ENCODE measurements at places on chromosomes 16 and 17.

GRCh38 chr17:31645351-31645750, 213.7 kb downstream of the COPRS start:
- no peak for DNase-seq

DNA sequence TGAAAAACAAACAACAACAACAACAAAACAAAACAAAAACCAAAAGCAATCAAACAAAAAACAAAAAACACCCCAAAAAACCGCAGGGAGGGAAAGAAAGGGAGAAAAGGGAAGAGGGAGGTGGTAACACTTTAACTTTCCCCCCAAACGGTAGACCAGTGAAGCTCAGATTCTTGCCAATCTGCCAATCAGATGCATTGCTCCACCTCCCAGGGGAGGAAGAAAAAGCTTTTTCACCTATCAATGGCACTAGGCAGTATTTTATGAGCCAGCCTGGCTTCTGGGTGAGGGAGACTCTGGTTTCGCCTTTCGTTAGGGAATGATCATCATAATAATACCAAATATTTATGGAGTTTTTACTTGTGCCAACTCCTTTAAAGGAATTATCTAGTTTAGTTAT, 94.1 kb downstream of the GPR139 start:
- DNase-seq, result no peak

DNA sequence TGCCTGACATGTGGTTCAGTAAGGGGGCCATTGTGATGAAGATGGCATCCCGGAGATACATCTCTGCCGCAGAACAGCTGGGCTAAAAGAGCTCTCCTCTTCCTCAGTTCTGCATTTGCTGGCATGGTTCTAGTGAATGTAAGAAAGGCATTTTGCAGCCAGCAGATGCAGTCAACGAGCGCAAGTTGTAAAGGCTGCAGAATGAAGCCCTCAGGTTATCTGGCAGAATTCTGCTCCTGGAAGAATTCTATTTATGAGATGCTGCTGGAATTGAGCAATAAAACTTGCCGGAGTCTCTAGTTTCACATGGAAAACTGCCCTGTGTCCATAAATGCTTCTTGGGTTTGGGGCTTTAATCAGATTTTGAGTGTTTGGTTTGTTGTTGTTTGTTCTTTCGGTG, 176.8 kb upstream of the HSBP1 start:
- DNase-seq, result no peak

DNA sequence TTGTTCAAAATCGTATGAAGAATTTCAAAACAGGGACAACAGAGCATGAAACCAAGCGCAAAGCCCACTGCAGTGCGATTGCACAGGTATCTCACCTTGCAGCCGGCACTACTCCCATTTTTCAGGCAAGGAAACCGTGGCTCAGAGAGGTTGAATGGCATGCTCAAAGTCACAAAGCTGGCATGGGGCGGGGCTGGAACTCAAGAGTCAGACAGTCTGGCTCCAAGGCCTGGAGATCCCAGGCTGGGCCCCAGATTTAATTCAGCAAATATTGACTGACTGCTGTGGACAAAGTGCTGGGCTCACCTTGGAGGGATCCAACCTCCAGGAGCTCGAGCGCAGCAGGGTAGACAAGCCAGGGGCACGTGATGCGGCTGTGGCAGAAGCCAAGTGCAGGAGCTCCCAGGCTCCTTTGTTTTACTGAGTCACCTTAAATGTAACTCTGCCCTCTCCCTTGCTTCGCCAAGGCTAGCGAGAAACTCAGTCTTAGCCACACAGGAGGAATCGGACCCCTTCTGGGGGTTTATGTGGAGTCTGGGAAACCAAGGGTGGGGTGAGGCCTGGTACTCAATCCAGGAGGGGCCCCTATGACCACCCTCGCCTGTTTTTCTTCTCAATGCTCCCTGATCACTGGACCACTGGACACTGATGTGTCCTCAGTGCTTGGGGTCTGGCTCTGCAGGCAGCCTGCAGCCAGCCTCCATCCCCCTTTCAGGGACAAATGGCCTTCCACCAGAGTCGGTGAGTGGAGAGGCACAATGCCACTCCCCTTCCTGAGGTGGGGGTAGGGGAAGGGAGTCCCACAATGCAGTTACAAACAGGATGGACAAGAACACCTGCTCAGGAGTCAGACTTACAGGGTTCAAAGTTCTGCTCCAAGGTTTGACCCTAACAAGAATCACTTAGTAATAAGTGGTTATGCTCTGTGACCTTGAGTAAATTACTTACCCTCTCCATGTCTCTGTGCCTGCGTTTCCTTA, 3.9 kb upstream of the SPATA20 start:
- DNase-seq, result no peak

DNA sequence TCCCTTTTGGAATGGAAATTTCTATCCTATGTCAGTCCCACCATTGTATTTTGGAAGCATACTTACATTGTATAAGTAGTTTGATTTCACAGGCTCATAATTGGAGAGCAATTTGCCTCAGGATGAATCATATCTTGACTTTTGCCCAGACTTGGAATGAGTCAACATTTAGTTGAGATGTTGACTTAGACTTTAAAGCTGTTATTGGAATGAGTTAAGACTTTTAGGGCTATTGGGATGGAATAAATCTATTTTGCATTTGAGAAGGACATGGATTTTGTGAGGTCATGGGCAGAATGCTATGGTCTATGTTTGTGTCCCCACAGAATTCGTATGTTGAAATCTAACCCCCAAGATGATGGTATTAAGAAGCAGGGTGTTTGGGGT, 12.2 kb upstream of the ZNF594 start:
- no peak for DNase-seq

- no peak for DNase-seq
Measured at GRCh38 chr16:79296491-79296890, 304.0 kb downstream of the MAF start.

DNA sequence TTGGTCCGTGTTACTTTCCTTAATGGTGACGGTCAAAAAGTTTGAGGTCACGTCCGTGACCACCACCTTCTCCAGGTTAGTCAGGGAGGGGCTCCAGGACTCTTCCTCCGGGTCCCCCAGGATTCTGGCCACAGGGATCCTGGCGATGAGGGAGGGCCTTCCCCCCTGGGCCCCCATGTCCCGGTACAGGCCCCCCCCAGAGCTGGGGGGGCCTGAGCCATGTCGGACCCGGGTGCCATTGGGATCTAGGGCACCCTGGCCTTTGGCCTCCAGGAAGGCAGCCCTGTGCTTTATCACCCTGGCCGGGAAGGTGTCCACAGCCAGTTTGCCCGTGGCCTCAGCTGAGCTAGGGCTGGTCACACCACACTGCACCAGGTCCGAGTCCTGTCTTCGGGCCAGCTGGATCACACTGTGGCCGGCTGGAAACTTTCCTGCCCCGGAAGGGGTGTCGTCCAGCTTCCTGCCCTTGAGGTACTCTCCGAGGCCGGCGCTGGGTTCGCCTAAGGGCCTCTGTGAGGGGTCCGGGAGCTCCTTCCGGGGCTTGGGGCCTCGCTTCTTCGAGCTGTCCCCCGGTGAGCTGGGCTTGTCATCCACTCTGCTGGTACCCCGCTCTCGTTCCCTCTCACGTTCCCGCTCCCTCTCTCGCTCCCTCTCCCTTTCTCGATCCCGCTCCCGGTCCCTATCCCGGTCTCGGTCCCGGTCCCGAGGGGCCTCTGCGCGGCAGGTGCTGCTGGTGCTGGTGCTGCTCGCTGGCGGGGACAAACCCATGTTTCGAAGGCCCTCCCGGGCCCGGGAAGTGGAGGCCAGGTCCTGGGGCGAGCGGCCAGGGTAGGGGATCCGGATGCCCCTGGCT, 2.0 kb downstream of the CBX8 start:
- DNase-seq, result no peak

DNA sequence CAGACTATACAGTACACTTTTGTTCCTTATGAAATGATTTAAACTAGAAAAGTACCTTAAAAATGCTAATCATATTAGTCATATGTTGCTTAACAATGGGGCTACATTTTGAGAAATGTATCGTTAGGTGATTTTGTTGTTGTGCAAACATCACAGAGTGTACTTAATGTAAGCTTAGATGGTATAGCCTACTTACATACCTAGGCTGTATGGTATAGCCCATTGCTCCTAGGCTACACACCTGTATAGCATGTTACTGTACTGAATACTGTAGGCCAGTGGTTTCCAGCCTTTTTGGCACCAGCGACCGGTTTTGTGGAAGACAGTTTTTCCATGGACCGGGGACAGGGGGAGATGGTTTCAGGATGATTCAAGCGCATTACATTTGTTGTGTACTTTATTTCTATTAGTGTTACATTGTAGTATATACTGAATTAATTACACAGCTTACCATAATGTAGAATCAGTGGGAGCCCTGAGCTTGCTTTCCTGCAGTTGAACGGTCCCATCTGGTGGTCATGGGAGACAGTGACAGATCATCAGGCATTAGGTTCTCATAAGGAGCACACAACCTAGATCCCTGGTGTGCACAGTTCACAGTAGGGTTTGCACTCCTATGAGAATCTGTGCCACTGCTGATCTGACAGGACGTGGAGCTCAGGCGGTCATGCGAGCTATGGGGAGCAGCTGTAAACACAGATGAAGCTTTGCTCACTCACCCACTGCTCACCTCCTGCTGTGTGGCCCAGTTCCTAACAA, 35.0 kb upstream of the MRC2 start:
- DNase-seq, result no peak

DNA sequence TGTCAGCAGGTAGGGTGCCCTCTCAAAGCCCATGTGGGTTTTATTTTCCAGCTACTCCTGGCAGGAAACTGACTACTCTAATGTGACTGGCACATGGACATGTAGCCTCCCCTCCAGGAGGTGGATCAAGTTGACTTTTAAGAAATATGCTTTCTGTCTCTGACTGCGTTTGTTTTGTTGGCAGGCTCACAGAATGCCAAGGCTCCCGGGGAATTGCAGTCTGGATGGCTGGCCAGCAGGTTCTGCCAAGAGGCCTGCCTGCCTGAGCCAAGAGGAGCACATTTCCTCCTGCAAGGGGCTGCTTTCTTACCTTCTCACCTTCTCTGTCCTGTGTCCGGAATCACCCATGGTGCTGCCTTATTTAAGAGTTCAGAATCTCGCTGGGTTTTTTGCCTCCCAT, 217.3 kb upstream of the ERCC4 start:
- DNase-seq, result no peak

DNA sequence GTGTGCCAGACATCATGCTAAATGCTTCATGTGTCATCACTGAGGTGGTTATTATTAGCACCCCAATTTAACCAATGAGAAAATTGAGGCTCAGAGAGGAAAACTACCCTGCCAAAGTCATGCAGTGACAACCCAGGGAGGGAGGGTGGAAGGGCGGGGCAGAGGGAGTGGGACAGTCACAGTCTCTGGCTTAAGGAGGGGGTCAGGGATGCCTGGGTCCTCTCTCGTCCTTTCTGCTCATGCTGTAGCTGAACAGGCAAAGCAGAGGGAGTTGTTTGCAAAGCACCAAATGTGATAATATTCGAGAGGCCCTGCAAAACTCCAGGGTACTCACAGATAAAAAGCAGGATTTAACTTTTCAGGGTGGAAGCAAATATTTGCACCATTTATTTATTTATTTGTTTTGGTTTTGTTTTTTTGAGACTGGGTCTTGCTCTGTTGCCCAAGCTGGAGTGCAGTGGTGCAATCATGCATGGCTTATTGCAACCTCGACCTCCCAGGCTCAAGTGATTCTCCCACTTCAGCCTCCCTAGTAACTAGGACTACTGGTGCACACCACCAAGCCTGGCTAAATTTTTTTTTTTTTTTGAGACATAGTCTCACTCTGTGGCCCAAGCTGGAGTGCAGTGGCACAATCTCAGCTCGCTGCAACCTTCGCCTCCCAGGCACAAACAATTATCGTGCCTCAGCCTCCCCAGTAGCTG, 47.9 kb upstream of the NKD1 start:
- DNase-seq, result no peak

GRCh38 chr17:73305845-73306836, 5.7 kb downstream of the CDC42EP4 start:
- no peak for DNase-seq

DNA sequence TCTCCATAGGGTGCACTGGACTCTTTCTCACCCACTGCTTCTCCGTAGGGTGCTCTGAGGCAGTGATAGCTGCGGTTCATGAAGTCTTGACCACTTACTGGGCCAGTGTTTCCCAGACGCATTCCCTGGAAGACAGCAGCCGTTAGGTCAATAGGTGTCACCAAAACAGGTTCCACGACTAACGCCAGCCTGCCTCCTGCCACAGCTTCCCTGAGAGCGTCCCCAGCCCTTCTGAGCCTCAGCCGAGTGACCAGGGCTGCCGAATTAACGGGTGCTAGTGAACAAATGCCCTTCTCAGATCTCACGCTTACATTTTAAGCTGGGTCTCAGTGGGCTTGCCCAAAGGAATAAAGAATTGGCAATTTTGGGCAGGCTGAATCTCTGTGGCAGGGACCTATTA, 188.7 kb upstream of the TNRC6C start:
- no peak for DNase-seq

GRCh38 chr17:78933959-78934568, 8.9 kb upstream of the TIMP2 start:
- no peak for DNase-seq

GRCh38 chr17:63533433-63534077, 10.4 kb downstream of the KCNH6 start:
- no peak for DNase-seq

DNA sequence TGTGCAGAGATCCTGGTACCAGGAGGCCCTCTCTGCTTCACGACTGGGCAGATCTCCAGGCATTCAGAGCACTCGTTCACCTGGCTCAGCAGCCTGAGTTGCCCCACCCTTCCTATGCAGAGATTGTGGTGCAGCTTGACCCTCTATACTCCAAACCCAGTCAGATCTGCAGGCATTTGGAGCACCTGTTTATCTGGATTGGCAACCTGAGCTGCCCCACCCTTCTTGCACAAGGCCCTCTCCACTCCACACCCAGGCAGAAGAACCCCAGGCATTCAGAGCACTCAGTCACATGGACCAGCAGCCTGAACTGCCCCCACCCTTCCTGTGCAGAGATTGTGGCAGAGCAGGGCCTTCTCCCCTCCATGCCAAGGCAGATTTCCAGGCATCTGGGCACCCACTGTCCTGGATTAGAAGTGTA, 88.4 kb upstream of the CDH5 start:
- DNase-seq, result no peak

DNA sequence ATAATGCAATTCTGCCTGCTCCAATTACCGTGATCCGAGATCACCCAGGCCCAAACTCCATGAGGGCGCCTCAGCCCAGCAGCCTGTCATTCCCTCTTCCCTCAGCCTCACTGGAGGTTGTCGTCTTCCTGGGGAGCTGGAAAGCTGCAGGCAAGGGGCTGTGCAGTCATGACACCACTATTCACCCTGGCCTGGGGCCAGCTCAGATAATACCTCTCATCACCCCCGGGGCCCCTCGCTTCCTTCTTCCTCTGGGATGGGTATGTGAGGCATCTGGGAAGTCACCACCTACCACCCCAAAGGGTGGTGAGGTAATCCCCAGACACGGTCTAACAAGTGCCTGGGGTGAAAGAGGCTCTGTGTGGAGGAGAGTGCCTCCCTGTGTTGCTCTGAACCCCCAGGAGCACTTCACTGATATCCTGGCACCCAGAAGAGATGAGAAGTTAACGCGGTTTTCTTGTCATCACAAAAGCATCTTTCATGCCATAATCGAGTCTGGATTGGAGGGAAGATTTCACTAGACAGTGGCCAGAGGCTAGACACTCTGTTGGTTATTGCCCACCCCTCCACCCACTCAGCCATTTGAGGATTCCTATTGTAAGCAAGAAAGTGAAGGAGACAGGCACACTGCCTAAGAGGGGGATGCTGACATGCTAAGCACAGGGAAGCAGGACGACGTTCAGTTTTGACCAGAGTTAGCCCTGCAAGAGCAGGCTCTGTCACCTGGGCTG, 18.4 kb downstream of the CFAP20 start:
- no peak for DNase-seq

- DNase-seq, result peak; percentile 70
Measured at GRCh38 chr16:49575346-49576172, 202.0 kb downstream of the C16orf78 start.

- DNase-seq, result no peak
Measured at GRCh38 chr17:6352016-6352415, 82.9 kb downstream of the AIPL1 start.

- DNase-seq, result no peak
Measured at GRCh38 chr17:47862621-47863440, 11.9 kb upstream of the SP6 start.
